ENCODE measurements at places on chromosomes 1 and 21. TPM values are rescaled to one million over a fixed set of nuclear protein-coding genes. Genes with fewer than 3 reads are reported as not detected.

GRCh38 chr21:38308532-38309119, 51.8 kb downstream of the KCNJ15 start:
- H3K27ac ChIP-seq: peak overlapping the region; percentile 69
- DNase-seq: no peak
- H3K4me1 ChIP-seq: peaks cover 42% of the 10 kb centered on the region
- H3K4me3 ChIP-seq: no peak overlapping the region
- H3K36me3 ChIP-seq: no peaks in the 10 kb centered on the region

DNA sequence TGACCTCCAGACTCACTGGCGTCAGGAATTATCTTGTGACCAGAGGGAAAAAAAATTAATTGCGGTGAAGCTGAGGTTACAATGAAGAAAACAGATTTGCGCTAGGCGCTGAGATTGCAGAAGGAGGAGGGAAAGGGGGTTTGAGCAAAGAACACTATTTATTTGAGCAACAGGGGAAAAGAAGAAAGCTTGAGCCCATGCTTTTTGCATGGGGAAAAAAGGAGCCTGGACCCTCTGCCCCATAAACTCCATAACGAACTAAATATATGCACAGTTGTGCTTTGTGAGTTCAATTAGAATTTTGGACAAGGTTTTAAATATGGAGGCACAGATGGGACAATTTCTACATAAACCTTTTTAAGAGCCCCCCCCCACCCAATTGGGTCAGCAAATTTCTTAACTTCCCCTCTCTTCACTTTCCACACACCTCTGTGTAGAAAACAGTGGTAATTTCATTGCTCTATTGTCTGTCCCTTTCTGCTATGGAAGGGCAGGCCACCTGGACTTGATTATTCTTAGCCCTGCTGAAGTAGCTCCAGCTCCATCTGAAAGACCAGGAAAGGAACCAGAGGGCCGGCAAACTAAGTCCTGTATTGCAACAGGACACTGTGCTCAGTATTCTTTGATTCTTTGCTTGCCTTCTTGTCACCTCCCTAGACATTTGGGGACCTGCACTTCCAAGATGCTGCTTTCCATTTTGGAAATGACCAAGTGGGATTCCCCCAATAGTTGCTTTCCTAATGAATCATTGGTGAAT, 862 bp upstream of the ID3 start:
- peaks cover 13% of the 10 kb centered on the region for H3K36me3 ChIP-seq
- H3K27me3 ChIP-seq: no peaks in the 10 kb centered on the region
- H3K27ac ChIP-seq: peak overlapping the region; percentile 94
- H3K4me1 ChIP-seq: peaks cover 48% of the 10 kb centered on the region
- DNase-seq: no peak

DNA sequence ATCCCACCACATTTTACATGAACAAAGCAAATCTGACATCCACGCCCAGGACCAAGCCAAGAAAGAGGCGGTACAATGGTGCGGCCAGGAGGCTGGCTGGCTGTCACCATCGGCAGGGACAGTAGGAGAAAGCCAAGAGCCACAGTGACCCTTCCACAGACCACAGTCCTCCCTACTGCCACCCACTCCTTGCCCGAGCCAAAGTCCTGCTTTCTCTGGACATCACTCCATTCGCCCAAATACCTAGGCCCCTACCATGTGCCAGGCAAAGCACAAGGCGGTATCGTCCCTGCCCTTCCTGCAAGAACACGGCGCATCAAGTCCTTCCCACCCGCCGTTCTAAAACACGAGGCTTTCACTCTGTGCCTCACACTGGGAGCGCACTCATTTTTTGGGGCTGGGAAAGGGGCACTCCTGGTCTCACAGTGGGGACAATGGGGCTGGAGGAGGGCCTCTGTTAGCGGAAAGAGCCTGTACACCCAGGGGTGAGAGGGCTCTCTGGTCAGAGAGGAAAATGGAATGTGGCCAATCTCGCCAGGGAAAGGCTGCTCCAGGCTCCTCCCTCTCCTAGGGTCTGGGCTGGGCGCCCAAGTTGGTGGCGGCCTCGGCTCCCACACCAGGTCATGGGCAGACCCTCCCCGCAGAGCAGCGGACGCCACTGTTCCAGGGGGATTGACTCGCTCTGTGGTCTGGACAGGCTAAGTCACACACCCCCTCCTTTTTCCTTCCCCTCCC, 26.5 kb downstream of the SSBP3 start:
- H3K36me3 ChIP-seq: peaks cover 6% of the 10 kb centered on the region
- no peak overlapping the region for H3K27ac ChIP-seq
- H3K27me3 ChIP-seq: no peaks in the 10 kb centered on the region
- no peak overlapping the region for H3K4me3 ChIP-seq
- DNase-seq: no peak

DNA sequence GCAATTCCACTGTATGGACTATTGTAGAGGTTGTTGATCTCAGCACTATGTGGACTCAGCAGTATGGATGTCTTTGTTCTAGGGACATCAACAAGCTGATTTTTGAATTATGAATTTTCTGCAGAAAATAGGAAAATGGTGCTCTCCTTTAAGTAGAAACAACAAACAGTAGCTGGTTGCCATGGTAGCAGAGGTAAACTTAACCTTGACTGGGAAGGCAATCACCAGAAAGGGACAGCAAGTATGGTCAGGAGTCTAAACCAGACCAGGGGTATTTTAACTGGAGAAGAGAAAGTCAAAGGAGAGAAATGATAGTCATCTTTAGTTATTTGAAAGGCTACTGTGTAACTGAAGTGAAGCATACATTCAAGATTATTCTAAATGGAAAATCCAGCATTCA, 22.3 kb downstream of the WLS start:
- H3K27ac ChIP-seq: no peak overlapping the region
- no peaks in the 10 kb centered on the region for H3K36me3 ChIP-seq
- H3K4me3 ChIP-seq: no peak overlapping the region
- H3K4me1 ChIP-seq: peaks cover 60% of the 10 kb centered on the region

GRCh38 chr1:37905727-37906126, 41.1 kb downstream of the INPP5B start:
- H3K27me3 ChIP-seq: no peaks in the 10 kb centered on the region
- H3K27ac ChIP-seq: peak overlapping the region; percentile 37
- H3K4me1 ChIP-seq: peaks cover 35% of the 10 kb centered on the region

- no peak overlapping the region for H3K4me3 ChIP-seq
- no peaks in the 10 kb centered on the region for H3K36me3 ChIP-seq
- DNase-seq: no peak
- H3K27me3 ChIP-seq: no peaks in the 10 kb centered on the region
Measured at GRCh38 chr1:223343692-223344091, 20.3 kb downstream of the SUSD4 start.

DNA sequence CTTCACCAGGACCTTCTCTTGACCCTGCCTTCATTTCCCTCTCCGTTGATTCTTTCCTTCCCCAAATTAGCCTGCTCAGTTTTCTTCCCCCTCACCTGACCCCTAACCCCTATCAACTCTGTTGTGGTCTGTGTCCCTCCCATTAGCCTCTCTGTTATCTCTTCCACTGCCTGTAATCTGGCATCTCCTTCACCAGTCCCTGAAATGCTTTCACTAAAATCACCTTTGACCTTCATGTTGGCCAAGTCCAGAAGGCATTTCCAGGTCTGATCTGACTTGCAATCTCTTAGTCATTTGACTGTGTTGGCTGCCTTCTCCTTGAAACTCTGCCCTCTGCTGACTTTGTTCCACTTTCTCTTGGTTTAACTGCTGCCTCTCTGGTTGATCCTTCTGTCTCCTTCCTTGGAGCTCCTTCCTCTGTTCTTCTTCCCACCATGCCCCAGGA, 28.2 kb downstream of the ATP8B2 start:
- no peak for DNase-seq
- peaks cover 12% of the 10 kb centered on the region for H3K36me3 ChIP-seq
- H3K4me1 ChIP-seq: peaks cover 20% of the 10 kb centered on the region
- peak overlapping the region; percentile 37 for H3K27ac ChIP-seq
- peak overlapping the region; percentile 72 for H3K4me3 ChIP-seq
- no peaks in the 10 kb centered on the region for H3K27me3 ChIP-seq

DNA sequence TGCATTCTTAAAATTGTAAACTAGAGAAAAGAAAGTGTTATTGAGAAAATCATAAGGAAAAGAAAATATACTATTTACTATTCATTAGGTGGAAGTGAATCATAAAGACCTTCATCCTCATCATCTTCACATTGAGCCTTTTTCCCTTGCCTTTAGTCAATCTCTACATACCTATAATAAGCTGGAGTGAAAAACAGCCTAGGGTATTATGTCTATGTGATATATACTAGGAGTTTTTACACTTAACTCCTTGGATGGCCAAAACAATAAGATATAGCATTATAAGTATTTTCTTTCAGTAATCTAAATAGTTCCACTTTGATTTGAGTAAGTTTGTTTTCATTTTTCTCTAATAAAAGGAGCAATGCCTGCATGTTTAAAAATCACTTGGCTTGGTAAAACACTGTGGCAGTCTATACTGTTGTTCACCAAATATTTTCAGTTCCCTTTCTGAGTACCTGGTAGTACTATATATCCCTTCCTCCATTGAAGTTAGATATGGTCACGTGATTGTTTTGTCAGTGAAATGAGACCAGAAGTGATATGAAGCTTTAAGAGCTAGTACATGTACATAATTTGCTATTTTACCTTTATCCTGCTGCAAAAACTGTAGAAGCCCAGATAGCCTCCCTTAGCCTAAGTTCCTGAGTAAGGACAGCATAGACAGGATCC, 78.3 kb downstream of the CLEC20A start:
- H3K4me3 ChIP-seq: no peak overlapping the region
- no peak for DNase-seq
- H3K27ac ChIP-seq: no peak overlapping the region
- H3K4me1 ChIP-seq: no peaks in the 10 kb centered on the region
- H3K36me3 ChIP-seq: peaks cover 3% of the 10 kb centered on the region

- H3K36me3 ChIP-seq: no peaks in the 10 kb centered on the region
- H3K27ac ChIP-seq: no peak overlapping the region
- peaks cover 11% of the 10 kb centered on the region for H3K4me1 ChIP-seq
- no peak overlapping the region for H3K4me3 ChIP-seq
- DNase-seq: no peak
Measured at GRCh38 chr1:203035111-203036000, 9.1 kb downstream of the PPFIA4 start.

Gene TMEM167B
- total RNA-seq: 25.3 TPM

Gene S100A12
- total RNA-seq: not detected

Gene AUNIP
- not detected for total RNA-seq

Gene KIF21B
- 4.7 TPM for total RNA-seq

Gene CD244
- total RNA-seq: 2.2 TPM

Data from thoracic aorta (tissue), 2 donors.